ENCODE measurements at places on chromosomes 7 and 10.

GRCh38 chr10:119166564-119166963 is 1.1 kb upstream of the SFXN4 start:
- peaks cover 41% of the 10 kb centered on the region for H3K36me3 ChIP-seq
- no peak for DNase-seq
- no peaks in the 10 kb centered on the region for H3K27me3 ChIP-seq
- peak overlapping the region; percentile 92 for H3K4me3 ChIP-seq
- H3K27ac ChIP-seq: peak overlapping the region; percentile 88
- H3K4me1 ChIP-seq: peaks cover 18% of the 10 kb centered on the region

GRCh38 chr10:98403812-98404504 is 11.0 kb downstream of the PYROXD2 start:
- H3K27ac ChIP-seq: no peak overlapping the region
- no peak for DNase-seq
- H3K36me3 ChIP-seq: no peaks in the 10 kb centered on the region
- peaks cover 4% of the 10 kb centered on the region for H3K4me1 ChIP-seq
- H3K27me3 ChIP-seq: no peaks in the 10 kb centered on the region

GRCh38 chr10:48595539-48595932 is 9.3 kb downstream of the ARHGAP22 start:
- H3K4me3 ChIP-seq: no peak overlapping the region
- no peaks in the 10 kb centered on the region for H3K27me3 ChIP-seq
- no peak overlapping the region for H3K27ac ChIP-seq
- no peaks in the 10 kb centered on the region for H3K4me1 ChIP-seq
- no peak for DNase-seq

GRCh38 chr10:23461557-23461956 is 22.7 kb downstream of the OTUD1 start:
- no peak overlapping the region for H3K27ac ChIP-seq
- H3K4me1 ChIP-seq: peaks cover 34% of the 10 kb centered on the region
- H3K4me3 ChIP-seq: no peak overlapping the region
- H3K27me3 ChIP-seq: no peaks in the 10 kb centered on the region
- H3K36me3 ChIP-seq: no peaks in the 10 kb centered on the region
- DNase-seq: no peak

DNA sequence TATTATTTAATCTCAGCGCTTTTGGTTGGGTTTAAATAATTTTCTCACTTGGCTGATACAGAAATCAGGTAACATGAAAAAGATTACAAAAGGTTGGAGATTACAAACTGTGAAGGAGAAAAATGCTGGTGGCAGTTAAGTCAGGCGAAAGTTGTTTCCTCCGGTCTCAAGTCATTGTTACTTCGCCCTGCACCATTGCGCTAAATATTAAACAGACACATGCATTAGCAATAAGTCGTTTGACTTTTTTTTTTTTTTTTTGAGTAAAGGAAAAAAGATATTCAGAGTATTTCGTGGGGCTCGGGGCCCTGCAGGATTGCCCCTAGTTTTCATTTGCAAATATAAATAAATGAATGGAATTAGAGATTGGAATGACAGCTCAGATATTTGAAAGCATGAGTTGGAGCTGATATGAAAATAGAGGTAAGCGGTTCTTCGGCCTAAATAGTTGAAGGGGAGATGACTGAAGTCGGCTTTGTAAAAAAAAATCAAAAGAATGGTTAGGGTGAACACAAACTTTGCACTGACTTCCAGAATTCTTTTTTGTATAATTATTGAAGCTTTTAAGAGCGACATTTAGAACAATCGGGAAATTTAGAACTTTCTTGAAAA is 914 bp downstream of the SDHAF3 start:
- peak overlapping the region; percentile 96 for H3K27ac ChIP-seq
- peak overlapping the region; percentile 95 for H3K4me3 ChIP-seq
- DNase-seq: no peak

DNA sequence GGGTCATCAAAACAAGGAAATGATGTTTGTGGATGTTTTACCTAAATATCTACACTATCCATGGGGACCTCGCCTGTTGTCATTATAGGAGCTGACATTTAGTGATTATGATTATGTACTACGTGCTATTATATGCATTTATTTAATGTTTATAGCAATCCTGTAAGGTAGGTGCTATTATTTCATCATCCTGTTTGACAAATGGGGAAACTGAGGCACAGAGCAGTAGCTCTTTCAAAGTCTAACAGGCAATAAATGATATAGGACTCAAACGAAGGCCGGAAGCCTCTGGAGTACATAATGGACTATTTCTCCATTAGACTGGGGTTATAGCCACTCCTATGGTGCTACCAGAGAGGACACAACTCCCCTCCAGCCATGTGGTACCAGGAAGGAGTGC is 60.6 kb upstream of the KDM7A start:
- H3K27me3 ChIP-seq: no peaks in the 10 kb centered on the region
- H3K27ac ChIP-seq: no peak overlapping the region
- H3K4me3 ChIP-seq: no peak overlapping the region
- H3K4me1 ChIP-seq: peaks cover 31% of the 10 kb centered on the region
- H3K36me3 ChIP-seq: no peaks in the 10 kb centered on the region

- no peak for DNase-seq
- H3K4me3 ChIP-seq: no peak overlapping the region
- H3K36me3 ChIP-seq: no peaks in the 10 kb centered on the region
- H3K27me3 ChIP-seq: no peaks in the 10 kb centered on the region
Observed at GRCh38 chr7:41446606-41447449, 256.1 kb downstream of the INHBA start.

DNA sequence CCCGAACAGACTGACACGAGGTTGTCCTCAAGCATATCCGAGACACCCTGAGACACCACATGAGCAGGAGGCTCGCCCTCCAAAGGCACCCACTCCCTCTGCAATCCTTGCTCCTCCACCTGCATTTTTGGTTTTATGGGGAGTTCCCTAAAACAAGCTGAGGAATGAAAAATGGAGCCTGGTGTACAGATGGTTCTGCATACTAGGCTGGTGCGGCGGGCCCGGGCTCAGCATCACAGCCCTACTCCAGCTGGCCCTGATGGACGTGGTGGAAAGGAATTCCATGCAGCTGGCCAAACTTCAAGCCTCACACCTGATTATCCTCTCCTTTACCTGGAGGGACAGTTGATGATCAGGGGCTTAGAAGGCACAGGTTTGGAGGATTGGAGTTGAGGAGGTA is 30.3 kb upstream of the JAKMIP3 start:
- peaks cover 49% of the 10 kb centered on the region for H3K27me3 ChIP-seq
- no peak overlapping the region for H3K27ac ChIP-seq
- no peak for DNase-seq
- no peak overlapping the region for H3K4me3 ChIP-seq
- H3K36me3 ChIP-seq: no peaks in the 10 kb centered on the region
- peaks cover 7% of the 10 kb centered on the region for H3K4me1 ChIP-seq

- DNase-seq: no peak
- no peak overlapping the region for H3K27ac ChIP-seq
- H3K4me3 ChIP-seq: no peak overlapping the region
- H3K27me3 ChIP-seq: no peaks in the 10 kb centered on the region
- peaks cover 7% of the 10 kb centered on the region for H3K4me1 ChIP-seq
Observed at GRCh38 chr7:96237040-96237439, 84.9 kb downstream of the SLC25A13 start.

GRCh38 chr10:97463363-97464132 is 17.6 kb downstream of the ZDHHC16 start:
- H3K27me3 ChIP-seq: no peaks in the 10 kb centered on the region
- no peak overlapping the region for H3K4me3 ChIP-seq
- no peak for DNase-seq
- peaks cover 91% of the 10 kb centered on the region for H3K36me3 ChIP-seq

GRCh38 chr7:2474813-2475677 is 1.2 kb downstream of the GRIFIN start:
- H3K27ac ChIP-seq: no peak overlapping the region
- no peaks in the 10 kb centered on the region for H3K36me3 ChIP-seq
- H3K27me3 ChIP-seq: peaks cover 4% of the 10 kb centered on the region
- H3K4me3 ChIP-seq: no peak overlapping the region

DNA sequence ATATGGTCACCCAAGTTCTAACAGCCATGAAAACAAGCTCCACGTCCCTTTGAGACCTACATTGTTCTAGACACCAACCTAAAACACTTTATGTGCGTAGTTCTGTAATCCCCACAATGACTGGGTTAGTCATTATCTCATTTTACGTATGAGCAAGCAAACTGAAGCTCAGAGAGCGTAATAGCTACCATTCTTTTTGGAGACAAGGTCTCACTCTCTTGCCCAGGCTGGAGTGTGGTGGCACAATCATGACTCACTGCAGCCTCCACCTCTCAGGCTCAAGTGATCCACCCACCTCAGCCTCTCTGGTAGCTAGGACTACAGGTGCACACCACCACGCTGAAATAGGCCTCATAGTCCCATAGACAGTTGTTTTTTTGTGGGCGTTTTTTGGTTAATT is 10.5 kb downstream of the DAGLB start:
- H3K4me1 ChIP-seq: peaks cover 45% of the 10 kb centered on the region
- H3K4me3 ChIP-seq: no peak overlapping the region
- no peaks in the 10 kb centered on the region for H3K27me3 ChIP-seq
- H3K27ac ChIP-seq: peak overlapping the region; percentile 41
- H3K36me3 ChIP-seq: peaks cover 25% of the 10 kb centered on the region

DNA sequence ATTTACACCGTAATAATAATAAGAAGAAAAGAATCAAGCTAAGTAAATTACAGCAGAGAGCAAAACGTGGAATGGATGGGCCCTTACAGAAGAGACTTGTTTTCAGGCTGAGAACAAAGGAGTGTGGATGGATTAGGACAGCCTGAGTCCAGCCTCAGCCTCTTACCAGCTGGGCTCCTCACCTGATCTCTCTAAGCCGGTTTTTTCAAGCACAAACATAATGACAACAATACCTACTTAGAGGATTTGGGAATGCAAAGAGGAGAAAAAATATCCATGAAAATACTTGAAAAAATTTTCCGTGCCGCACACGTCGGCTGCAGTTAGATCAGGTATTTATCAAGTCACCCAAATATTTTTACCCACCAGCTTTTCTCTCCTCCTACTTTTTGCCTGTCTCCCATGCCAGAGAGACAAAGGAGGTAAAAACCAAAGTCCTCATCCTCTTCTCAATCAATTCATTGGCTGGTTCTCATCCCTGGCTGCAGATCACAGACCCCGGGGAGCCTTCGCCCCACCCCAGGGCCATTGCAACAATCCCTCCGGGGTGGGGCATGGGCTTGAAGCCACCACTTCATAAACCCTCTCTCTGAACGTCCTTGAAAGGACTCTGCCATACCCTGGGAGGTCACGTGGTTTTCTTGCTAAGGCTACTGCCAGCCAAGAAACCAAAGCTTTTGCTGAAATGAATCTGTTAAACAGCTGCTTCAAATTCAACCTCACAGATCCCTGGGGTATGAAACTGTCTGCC is 29.7 kb upstream of the GTF2I start:
- peaks cover 3% of the 10 kb centered on the region for H3K4me1 ChIP-seq
- H3K27me3 ChIP-seq: no peaks in the 10 kb centered on the region
- H3K36me3 ChIP-seq: no peaks in the 10 kb centered on the region
- no peak overlapping the region for H3K27ac ChIP-seq

GRCh38 chr7:7965301-7965700 is 3.3 kb upstream of the GLCCI1 start:
- no peaks in the 10 kb centered on the region for H3K36me3 ChIP-seq
- DNase-seq: no peak
- no peak overlapping the region for H3K4me3 ChIP-seq
- H3K27me3 ChIP-seq: no peaks in the 10 kb centered on the region
- peaks cover 29% of the 10 kb centered on the region for H3K4me1 ChIP-seq

DNA sequence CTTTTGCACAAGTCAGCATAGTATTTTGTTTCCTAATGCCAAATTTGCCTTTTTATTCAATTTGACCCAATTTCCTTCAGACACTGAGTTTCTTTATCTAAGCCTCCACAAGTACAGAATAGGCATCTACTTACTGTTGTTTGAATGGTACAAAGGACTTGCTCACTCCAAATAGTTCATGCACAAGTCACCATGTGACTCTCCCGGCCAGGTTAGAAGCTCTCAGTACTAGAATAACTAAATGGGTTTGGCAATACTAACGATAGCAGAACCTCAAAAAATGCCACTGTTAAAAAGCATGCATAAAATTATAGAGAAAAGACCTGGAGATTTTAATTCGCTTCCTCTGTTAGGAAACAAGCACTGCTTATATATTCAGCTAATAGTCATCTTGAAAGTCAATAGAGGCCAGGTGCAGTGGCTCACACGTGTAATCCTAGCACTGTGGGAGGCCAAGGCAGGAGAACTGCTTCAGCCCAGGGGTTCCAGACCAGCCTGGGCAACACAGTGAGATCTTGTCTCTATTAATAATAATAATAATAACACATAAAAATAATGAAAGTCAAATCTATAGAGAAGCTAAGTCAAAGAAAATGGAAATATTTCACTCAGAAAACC is 335.8 kb upstream of the MBL2 start:
- no peak overlapping the region for H3K4me3 ChIP-seq
- no peak for DNase-seq
- H3K4me1 ChIP-seq: no peaks in the 10 kb centered on the region
- no peak overlapping the region for H3K27ac ChIP-seq
- no peaks in the 10 kb centered on the region for H3K27me3 ChIP-seq

- H3K36me3 ChIP-seq: no peaks in the 10 kb centered on the region
- no peak overlapping the region for H3K4me3 ChIP-seq
- peaks cover 3% of the 10 kb centered on the region for H3K4me1 ChIP-seq
Observed at GRCh38 chr10:101441541-101442455, 87.8 kb downstream of the BTRC start.

DNA sequence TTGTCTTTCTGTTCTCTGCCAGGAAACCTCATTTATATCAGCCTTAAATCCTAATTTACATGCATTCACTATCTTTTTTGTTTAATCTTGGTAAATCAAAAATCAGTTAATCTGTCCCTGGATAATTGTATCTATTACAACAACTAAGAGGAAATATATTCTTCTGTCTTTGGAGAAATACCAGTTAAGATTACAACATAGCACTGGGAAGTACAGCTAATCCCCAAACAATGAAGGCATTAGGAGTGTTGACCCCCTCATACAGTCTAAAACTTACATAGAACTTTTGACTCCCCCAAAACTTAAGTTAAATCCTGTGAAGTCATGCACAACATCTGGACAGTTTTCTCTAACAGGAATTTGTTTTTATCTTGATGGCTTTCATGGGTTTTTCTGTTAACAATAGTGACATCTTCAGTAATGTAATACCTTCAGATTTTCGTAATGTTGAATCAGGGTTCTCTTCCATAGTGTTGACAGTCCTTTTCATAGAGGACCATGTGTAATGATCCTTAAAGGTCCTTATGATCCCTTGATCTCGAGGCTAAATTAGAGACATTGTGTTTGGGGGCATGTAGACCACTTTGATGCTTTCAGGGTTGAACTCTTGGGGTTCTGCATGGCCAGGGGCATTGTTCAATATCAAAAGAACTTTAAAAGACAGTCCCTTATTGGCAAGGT is 24.1 kb upstream of the ABCC2 start:
- H3K36me3 ChIP-seq: peaks cover 82% of the 10 kb centered on the region
- H3K4me3 ChIP-seq: no peak overlapping the region
- no peak for DNase-seq
- peaks cover 8% of the 10 kb centered on the region for H3K4me1 ChIP-seq

- peaks cover 9% of the 10 kb centered on the region for H3K36me3 ChIP-seq
- H3K27ac ChIP-seq: peak overlapping the region; percentile 99
- DNase-seq: no peak
- no peaks in the 10 kb centered on the region for H3K27me3 ChIP-seq
- H3K4me3 ChIP-seq: peak overlapping the region; percentile 99
Observed at GRCh38 chr7:30286749-30287148, 2.4 kb downstream of the ZNRF2 start.

- no peak overlapping the region for H3K4me3 ChIP-seq
- DNase-seq: no peak
- no peaks in the 10 kb centered on the region for H3K4me1 ChIP-seq
- no peaks in the 10 kb centered on the region for H3K36me3 ChIP-seq
- no peak overlapping the region for H3K27ac ChIP-seq
- no peaks in the 10 kb centered on the region for H3K27me3 ChIP-seq
Observed at GRCh38 chr10:121134711-121135110, 283.5 kb downstream of the WDR11 start.
